ENCODE measurements at places on chromosomes 12 and 14. TPM values are rescaled to one million over a fixed set of nuclear protein-coding genes. Genes with fewer than 3 reads are reported as not detected.

PSMB5 gene
- total RNA-seq, result 93.3 TPM

ACOT6 gene
- total RNA-seq, result not detected

KRT85 gene
- not detected for total RNA-seq

CCDC198 gene
- 97.8 TPM for total RNA-seq

- DNase-seq, result no peak
These were observed 165.4 kb upstream of the TMEM260 start for GRCh38 chr14:56414236-56414635.

DNA sequence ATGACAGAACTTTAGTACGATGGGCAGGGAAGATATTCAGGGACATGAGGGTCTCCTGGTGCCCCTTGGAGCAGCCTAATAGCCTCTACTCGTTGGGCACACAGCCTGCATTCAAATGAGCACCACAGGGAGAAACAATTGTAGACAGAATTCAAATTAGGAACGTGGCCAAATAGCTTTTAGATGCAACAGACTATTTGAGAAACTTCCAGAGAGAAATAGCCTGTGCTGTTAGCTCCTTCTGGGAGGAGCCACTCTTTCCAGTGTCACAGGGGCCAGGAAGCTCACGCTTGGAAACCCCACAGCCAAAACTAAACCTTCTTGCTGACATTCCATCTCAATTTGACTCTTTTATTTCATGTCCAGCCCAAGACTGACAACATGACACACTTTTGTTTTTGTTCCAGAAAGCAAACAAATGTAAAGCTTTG lies 114.5 kb downstream of the RPAP3 start:
- DNase-seq, result no peak

DNA sequence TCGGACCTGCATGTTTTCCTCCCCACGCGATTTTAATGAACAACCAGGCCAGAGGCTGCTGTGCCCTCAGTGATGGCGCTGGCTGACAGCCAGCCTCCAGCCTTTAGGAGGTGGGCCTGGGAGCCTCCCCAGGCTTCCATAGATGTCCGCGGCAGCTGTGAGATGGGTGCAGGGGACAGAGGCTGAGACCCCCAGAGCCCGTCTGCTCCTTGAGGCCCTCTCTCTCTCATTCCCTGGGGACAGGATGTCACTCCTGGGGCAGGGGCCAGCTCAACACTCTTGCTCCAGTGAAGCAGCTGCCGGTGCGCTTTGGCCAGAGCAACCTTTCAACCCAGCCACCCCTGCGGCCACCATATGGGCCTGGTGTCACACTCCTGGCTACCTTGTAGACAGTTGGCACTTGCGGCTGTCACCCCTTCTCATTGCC lies 24.8 kb downstream of the MVK start:
- DNase-seq, result no peak
